Amygdala (tissue), 56 donors: ENCODE measurements at places on chromosomes 6 and 20.

GRCh38 chr6:156879186-156879585, 102.0 kb downstream of the ARID1B start:
- no peak for DNase-seq

GRCh38 chr6:146551545-146551944, 7.9 kb downstream of the RAB32 start:
- no peak for DNase-seq

DNA sequence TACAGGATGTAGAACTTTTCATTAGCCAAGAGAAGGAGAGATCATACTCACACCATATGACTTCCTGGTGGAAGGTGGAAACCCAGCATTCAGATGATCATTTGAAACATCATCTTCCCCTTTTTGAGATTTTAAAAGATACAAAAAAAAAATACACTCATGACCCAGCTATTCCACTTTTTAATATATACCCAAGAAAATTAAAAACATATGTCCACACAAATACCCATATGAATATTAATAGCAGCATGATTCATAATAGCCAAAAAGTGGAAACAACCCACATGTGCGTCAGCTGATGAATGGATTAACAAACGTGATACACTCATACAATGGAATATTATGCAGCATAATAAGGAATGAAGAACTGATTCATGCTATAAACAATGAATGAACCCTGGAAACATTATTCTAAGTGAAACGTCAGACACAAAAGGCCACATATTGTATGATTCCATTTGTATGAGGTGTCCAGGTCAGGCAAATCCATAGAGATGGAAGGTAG, 130.0 kb upstream of the SGK1 start:
- DNase-seq = no peak

DNA sequence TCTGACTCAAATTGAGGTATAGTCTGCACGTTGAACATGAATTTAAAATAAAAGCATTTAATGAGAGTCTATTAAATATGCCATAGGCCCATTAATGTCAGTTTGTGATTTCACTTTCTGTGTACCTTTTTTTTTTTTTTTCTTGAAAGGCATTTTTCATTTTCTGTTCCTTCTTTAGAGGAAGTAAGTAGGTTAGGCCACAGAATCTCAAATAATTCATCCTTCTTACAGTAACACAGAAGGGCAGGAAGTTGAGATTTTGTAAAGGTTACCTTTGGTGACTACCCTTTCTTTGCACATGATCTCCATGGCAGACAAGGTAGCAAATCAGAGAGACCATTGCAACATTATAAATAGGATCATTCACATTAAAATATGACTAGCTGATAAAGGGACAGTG, 9.6 kb downstream of the L3MBTL3 start:
- no peak for DNase-seq

DNA sequence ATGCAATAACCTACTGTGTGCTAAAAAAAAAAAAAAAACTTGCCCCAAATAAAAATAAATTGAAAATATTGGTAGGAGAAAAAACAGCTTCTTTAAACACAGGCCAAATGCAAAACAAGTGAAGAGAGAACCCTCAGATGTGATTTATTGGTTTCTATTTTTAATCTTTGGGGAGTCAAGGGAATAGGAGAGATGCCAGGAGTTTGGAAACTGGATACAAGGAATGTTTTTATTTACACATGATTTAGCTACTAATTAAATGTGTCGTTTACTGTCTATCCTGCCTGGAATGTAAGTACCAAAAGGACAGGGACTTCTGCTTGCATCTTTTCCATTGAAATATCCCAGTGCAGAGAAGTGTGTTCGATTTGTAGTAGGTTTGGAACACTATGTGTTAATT, 810.7 kb downstream of the MAFB start:
- DNase-seq = no peak

- DNase-seq = no peak
These were observed 6.3 kb downstream of the BPIFB2 start for GRCh38 chr20:33013701-33014326.

- DNase-seq = no peak
These were observed 82.0 kb downstream of the PKIB start for GRCh38 chr6:122692175-122692598.

- no peak for DNase-seq
These were observed 71.4 kb downstream of the LRRC1 start for GRCh38 chr6:53866226-53866625.

- DNase-seq = no peak
These were observed 5.7 kb upstream of the PXDC1 start for GRCh38 chr6:3757241-3757641.

- DNase-seq = no peak
These were observed 284.5 kb downstream of the PRKN start for GRCh38 chr6:162443101-162443500.

DNA sequence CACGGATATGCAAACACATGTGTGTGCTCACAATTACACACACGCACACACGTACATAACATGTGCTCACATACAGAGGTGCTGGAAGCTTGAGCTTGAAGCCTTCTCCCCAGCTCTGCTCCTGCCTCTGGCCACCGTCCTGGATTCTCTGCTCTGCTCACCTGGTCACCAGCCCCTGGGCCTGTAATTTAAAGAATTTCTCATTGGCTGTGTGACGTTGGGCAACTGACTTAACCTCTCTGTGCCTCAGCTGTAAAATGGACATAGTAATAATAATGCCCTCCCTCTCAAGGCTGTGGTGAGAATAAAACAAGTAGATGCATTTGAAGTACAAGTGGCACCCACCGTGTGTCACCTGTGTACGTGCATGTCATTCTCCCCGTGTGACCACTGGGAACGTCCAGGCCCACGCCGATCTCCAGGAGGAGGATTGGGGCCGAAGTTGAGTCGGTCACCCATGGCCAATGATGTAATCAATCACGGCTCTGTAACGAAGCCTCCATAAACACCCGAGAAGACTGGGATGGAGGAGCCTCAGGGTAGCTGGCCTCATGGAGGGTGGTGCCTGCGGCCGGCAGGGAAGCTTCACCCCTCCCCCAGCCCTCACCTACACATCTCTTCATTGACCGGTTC, 160.9 kb upstream of the AFDN start:
- DNase-seq = no peak

DNA sequence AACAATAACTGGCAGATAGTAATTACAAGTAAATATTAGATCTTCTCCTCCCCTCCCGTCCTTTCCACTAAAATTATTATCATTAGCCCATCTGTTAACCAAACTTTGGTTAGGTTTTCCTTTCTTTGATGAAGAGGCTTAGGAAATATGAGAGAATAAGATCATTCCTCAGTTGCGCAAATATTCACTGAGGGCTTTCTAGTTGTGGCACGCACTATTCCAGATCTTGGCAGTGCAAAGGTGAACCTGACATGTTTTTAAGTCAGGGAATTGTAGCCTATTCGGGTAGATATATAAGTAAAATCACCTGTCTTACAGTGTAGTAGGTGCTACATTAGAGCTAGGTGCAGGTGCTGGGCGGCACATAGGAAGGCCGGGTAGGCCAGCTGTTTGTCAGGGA, 31.1 kb downstream of the RNF217 start:
- DNase-seq = no peak

DNA sequence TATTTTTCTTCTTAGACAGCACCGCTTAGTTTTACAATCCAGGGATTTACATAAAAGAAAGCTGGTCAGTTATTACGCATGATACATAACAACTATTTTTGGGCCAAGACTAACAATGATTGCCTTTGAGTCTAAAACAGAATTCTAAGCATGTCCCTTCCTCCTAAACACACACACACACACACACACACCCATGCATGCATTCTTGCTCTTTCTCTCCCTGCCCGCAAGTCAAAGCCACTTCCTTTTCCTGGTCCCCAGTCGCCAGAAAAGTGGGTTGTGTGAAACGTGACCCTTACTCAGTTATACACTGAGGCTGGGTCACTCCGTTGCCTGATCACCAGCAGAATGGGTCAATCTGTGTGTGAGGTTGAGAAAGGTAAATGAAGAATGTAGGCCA, 31.4 kb downstream of the FYN start:
- DNase-seq = no peak

GRCh38 chr6:139422105-139423036, 47.9 kb upstream of the CITED2 start:
- no peak for DNase-seq

- DNase-seq = peak; percentile 29
These were observed at the start of gene CDKN1A for GRCh38 chr6:36678488-36679042. CDKN1A (plus strand) TSS chr6:36678714; CDS start chr6:36684102, 5,388 bp downstream.

DNA sequence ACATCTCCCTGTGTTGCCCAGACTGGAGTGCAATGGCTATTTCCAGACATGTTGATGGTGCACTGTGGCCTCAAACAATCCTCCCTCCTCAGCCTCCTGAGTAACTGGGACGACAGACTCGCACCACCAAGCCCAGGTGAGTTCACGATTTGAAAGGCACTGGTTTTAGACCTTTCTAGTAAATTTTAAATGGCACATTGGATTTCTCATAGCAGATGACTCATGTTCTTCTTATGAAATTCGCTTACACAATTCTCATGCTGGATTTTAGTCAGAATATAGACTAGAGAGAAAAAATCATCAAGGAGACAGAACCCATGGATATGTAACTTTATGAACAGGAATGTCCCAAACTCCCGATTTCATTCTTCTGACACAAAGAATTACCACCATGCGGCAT, 18.1 kb upstream of the PXDC1 start:
- DNase-seq = no peak

DNA sequence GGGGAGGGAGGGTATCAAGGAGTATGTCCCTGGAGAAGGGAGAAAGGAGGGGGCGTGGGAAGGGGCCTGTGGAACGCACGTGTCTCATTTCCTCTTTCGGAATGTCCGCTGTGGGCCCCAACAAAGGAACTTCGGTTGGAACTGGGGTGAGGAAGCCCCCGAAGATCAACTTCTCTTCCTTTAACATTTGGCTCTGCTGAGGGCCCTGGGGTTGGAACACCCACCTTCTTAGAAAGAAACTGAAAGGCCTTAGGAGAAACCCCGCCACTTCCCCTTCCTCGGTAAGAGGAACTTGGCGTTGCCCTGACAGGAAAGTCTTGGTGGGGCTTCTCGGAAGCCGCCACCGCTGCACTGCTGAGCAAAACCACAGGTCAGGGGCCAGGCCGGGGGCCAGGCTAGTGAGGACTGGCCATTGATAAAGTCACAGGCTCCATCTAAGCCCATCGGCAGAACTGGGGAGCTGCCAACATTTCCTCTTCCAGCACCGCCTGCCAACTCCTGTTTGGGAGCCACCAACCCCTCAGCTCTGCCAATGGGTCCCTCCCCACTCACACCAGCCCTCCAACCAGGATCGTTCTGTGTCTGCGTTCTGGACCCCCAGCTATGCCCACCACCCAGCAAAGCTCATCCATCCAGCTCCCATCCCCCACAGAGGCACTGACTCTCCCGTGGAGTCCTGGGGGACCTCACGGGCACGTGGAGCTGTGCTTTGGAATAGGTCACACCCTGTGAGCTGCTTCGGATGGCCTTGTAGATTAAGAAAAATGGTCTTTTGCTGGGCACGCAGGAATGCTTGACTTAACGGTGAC, 44.8 kb downstream of the FGD2 start:
- peak; percentile 38 for DNase-seq

DNA sequence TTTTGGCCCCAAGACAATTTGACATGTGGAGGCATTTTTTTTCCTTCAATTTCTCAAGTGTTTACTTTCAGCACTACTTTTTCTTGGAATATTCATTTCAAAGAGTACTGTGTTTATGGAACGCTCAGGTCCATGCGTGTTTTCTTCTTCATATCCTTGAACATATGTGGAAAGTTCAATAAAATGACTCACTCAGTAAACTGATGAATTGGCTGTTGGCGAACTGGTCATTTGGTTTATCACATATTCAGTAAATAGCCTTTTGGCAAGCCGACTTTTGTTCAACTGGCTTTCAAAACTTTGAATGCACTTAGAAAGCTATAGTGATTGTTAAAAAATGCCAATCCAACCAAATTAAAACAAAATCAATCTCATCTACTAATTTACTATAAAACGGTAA, 964.6 kb upstream of the SLC35B3 start:
- no peak for DNase-seq

- no peak for DNase-seq
These were observed 49.0 kb downstream of the SLC22A23 start for GRCh38 chr6:3407840-3408239.

GRCh38 chr6:163415620-163416556, 1.4 kb downstream of the QKI start:
- no peak for DNase-seq

DNA sequence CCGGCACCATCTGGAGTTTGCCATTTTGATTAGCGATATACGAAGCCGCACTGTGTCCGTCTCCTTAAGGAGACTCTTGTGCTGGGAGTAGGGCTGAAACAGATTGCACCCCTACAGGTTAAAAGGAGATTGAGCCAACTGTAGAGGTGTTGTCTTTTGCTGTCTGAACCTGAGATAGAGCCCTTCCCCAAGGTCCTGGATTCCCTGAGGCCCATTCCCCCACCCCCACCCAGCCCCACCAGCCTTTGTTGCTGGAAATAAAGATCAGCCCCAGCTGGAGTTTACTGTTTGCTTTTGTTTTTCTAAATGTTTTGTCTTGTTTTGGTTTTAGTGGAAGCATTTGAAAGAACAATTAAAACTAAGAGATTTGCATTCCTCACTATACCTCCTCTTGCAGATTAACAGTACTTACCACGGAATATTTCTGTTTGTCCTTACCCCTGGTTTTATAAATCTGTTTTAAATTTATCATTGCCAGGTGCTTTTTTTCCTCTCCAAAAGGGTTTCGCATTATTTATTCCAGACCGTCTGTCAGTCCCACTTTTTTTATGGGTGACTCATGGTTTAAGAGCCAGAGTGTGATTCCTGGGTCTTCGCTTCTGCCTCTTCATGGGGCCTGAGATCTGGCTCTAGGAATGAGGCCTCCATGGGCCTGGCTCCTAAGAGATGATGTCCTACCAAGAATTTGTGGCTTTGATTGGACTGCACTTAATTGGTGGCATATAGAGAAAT, 169.2 kb downstream of the DTNBP1 start:
- no peak for DNase-seq

DNA sequence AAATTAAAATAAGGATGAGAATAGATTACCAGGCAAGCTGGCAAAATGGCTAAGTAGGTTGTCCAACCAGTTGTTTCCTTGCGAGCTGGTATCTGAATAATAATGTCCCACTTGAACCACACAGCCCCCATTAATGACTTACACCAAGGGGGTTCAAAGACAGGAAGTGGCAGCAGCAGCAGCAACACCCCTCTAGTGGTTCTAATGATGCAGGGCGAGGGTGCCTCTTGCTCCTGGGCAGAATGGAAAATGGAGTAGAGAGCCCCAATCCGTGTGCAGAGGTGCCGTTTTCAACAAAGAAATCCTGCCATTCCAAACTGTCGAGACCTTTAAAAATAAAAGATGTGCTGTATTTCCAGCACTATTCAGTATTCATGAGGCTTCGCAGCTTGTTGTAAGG, 218.1 kb downstream of the TSHZ2 start:
- no peak for DNase-seq

DNA sequence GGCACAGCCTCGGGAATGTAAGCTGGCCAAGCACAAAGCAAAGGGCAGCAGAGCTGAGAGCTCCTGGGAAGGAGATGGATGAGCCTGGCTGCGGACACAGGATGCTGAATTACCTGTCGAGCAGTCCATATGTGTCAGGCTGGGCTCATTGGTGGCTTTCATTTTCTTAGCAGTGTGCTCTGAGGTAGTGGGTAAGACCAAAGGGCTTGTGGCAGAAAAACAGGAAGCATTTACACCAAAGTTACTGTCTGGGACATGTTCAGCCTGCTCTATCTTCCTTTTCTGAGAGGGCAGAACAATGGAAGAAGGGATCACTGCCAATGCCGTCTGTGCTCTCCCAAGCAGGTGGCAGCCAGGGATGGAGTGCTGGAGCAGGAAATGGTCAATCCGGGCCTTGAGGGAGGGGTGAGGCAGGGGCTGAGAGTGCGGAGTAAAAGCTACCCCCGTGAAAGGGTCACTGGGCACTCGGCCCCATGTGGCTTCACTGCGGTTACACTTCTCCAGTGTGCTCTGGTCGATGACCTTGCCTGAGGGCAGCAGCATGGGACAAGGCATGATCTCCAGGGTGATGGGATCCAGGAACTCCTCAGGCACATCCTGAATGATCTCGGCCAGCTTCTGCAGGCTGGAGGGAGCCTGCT, 36.9 kb upstream of the AVP start:
- no peak for DNase-seq
